Activated T-helper 2 cell treated with anti-CD3 and anti-CD28 coated beads, Interferon-gamma antibody, Interleukin-2, Interleukin-4, amounts not matched to agents 10 μg/mL and 5 μg/mL and 100 μg/mL, durations not matched to agents 14 hours and 24 hours and 36 hours (primary cell): ENCODE measurements at places on chromosomes 3 and 15.

DNA sequence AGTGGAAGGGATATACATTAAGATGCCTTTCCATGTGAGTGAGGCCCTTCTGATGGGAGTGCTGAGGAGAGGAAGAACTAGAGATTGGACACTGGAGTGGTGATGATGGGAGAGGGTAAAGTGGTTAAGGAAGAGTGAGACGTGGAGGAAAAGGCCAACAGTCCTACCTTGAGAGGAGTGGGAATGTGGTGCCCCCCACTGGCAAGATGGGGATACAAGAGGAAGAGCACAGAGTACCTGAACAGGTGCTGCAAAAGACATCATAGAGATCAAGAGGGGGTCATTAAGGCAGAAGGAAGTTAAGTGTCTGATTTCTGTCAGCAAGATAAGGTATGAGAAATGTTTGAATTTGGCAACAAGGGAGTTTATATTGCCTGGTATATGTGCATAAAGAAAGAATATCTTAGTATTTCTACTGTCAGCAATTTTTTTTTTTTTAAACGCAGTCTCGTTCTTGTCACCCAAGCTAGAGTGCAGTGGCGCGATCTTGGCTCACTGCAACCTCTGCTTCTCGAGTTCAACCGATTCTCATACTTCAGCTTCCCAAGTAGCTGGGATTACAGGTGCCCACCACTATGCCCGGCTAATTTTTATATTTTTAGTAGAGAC, 34.0 kb downstream of the ARIH2 start:
- peaks cover 12% of the 10 kb centered on the region for H3K4me1 ChIP-seq
- no peak overlapping the region for H3K4me3 ChIP-seq
- no peak overlapping the region for H3K27ac ChIP-seq
- no peaks in the 10 kb centered on the region for H3K27me3 ChIP-seq
- peak; percentile 17 for DNase-seq

- no peak overlapping the region for H3K27ac ChIP-seq
- H3K4me3 ChIP-seq, result no peak overlapping the region
- no peaks in the 10 kb centered on the region for H3K27me3 ChIP-seq
- no peak for DNase-seq
These were observed 118.1 kb downstream of the C3orf38 start for GRCh38 chr3:88267847-88268246.

- DNase-seq, result no peak
- H3K4me3 ChIP-seq, result no peak overlapping the region
These were observed 142.5 kb upstream of the UBE2E1 start for GRCh38 chr3:23663246-23663645.

DNA sequence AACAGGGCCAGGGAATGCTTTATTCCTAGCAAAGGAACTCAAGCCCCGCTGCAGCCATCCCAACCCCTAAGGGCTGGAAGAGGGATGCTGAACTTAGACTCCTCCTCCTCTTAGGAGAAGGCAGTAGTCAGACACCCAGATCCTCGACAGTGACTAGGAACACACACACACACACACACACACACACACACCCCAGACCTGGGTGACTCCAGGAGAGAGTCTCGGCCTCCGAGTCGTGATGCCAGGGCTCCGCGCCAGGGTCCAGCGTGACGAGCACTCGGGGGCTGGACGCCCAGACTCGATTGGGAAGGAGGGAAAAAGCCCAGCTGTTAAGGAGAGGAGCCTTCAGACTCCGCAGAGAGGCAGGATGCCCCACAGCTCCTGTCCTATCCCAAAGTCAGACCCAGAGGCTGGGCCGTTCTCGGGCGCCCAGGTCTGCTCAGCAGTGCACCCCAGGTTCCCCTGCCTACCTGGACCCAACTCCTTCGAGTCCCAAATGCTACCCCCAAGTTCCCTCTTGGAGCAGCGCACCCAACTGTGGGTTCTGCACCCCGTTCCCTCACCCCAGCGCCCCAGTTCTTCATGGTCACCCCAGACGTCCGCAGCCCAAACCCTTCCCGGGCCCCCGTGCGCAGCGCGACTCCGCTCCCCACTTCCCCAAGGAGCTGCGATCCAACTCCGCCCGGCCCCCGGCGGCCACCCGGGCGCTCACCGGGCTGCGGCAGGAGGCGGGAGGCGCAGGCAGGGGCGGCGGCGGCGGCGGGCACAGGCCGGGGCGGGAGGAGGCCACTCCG, 421 bp downstream of the BMF start:
- peaks cover 5% of the 10 kb centered on the region for H3K27me3 ChIP-seq
- DNase-seq, result peak; percentile 18
- H3K4me1 ChIP-seq, result peaks cover 50% of the 10 kb centered on the region
- peak overlapping the region; percentile 84 for H3K4me3 ChIP-seq
- peak overlapping the region; percentile 66 for H3K27ac ChIP-seq

GRCh38 chr3:172044833-172045585, 5.6 kb downstream of the FNDC3B start:
- H3K27me3 ChIP-seq, result peaks cover 5% of the 10 kb centered on the region
- no peak for DNase-seq
- peaks cover 21% of the 10 kb centered on the region for H3K4me1 ChIP-seq
- no peak overlapping the region for H3K27ac ChIP-seq

DNA sequence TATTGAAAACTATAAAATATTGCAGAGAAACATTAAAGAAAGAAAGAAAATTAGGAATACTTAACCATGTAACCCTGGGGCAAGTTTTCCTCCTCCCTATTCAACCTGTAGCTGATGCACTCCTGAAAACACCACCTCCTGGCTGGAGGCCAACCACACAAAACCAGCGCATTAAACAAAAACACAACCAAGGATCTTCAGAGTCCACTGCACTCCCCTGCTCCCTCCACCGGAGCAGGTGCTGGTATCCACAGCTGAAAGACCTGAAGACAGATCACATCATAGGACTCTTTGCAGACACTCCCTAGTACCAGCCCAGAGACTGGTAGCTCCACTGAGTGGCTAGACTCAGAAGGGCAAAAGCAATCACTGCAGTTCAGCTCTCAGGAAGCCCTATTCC, 13.6 kb upstream of the ADAMTS17 start:
- peaks cover 21% of the 10 kb centered on the region for H3K27me3 ChIP-seq
- H3K4me1 ChIP-seq, result peaks cover 4% of the 10 kb centered on the region
- no peak overlapping the region for H3K27ac ChIP-seq

- no peak for DNase-seq
- no peak overlapping the region for H3K27ac ChIP-seq
- peaks cover 2% of the 10 kb centered on the region for H3K4me1 ChIP-seq
- no peak overlapping the region for H3K4me3 ChIP-seq
- no peaks in the 10 kb centered on the region for H3K27me3 ChIP-seq
- no peaks in the 10 kb centered on the region for H3K36me3 ChIP-seq
These were observed 786.4 kb downstream of the MCTP2 start for GRCh38 chr15:95017666-95018328.

- no peak overlapping the region for H3K27ac ChIP-seq
- H3K36me3 ChIP-seq, result no peaks in the 10 kb centered on the region
- no peaks in the 10 kb centered on the region for H3K4me1 ChIP-seq
- H3K27me3 ChIP-seq, result peaks cover 2% of the 10 kb centered on the region
- H3K4me3 ChIP-seq, result no peak overlapping the region
These were observed 10.8 kb downstream of the ITGA11 start for GRCh38 chr15:68421115-68421551.

DNA sequence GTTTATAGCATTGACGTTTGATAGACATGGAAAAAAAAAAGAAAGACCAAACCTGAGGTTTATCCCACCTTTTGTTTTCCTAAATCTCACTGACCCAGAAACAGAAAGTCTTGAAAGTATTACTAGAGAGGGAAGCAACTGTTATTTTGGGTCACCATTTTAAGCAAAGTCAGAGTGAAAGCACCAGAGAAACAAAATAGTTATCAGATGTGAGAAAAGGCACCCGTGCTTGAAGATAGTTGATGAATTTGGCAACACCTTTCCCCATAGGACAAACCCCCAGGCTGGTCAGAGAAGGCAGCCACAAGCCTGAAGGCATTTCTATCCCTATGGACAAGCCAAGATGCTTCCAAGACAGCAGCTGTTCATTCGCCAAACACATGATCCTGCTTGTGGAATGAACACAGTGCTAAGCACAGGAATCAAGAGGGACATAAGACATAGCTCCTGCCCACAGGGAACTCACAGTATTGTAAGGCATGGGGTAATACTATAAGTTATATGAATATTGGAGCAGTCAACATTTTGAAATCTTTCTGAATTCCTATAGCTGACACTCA, 170.9 kb downstream of the ERC2 start:
- H3K36me3 ChIP-seq, result no peaks in the 10 kb centered on the region
- no peak overlapping the region for H3K4me3 ChIP-seq
- H3K27ac ChIP-seq, result no peak overlapping the region
- peaks cover 8% of the 10 kb centered on the region for H3K4me1 ChIP-seq
- no peak for DNase-seq
- no peaks in the 10 kb centered on the region for H3K27me3 ChIP-seq

GRCh38 chr3:99783011-99783573, 34.6 kb upstream of the CMSS1 start:
- DNase-seq, result no peak
- H3K4me1 ChIP-seq, result no peaks in the 10 kb centered on the region
- no peak overlapping the region for H3K27ac ChIP-seq
- H3K36me3 ChIP-seq, result no peaks in the 10 kb centered on the region
- peaks cover 42% of the 10 kb centered on the region for H3K27me3 ChIP-seq

DNA sequence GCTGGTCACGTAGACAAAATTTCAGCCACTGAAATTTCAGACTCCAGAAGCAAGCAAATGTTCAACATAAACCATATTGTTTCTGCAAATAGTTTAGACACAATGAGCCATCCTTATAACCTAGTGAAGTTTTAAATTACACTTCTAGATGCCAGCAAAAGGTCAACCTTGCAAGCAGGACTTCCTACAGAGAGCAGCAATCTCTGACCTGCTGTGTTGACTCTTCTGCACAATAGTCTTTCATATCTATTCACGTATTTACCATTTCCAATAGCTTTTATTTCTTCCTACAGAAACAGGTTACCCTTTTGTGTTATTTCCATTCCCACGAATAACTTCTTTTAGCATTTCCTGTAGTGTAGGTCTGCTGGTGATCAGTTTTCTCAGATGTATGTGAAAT, 10.6 kb downstream of the LMLN start:
- H3K36me3 ChIP-seq, result peaks cover 10% of the 10 kb centered on the region
- H3K4me1 ChIP-seq, result no peaks in the 10 kb centered on the region
- H3K27ac ChIP-seq, result no peak overlapping the region
- H3K27me3 ChIP-seq, result no peaks in the 10 kb centered on the region
- no peak for DNase-seq

- H3K36me3 ChIP-seq, result no peaks in the 10 kb centered on the region
- DNase-seq, result no peak
- H3K27ac ChIP-seq, result no peak overlapping the region
- H3K4me3 ChIP-seq, result no peak overlapping the region
- H3K27me3 ChIP-seq, result peaks cover 36% of the 10 kb centered on the region
These were observed 41.2 kb downstream of the TIMP4 start for GRCh38 chr3:12117473-12117872.

DNA sequence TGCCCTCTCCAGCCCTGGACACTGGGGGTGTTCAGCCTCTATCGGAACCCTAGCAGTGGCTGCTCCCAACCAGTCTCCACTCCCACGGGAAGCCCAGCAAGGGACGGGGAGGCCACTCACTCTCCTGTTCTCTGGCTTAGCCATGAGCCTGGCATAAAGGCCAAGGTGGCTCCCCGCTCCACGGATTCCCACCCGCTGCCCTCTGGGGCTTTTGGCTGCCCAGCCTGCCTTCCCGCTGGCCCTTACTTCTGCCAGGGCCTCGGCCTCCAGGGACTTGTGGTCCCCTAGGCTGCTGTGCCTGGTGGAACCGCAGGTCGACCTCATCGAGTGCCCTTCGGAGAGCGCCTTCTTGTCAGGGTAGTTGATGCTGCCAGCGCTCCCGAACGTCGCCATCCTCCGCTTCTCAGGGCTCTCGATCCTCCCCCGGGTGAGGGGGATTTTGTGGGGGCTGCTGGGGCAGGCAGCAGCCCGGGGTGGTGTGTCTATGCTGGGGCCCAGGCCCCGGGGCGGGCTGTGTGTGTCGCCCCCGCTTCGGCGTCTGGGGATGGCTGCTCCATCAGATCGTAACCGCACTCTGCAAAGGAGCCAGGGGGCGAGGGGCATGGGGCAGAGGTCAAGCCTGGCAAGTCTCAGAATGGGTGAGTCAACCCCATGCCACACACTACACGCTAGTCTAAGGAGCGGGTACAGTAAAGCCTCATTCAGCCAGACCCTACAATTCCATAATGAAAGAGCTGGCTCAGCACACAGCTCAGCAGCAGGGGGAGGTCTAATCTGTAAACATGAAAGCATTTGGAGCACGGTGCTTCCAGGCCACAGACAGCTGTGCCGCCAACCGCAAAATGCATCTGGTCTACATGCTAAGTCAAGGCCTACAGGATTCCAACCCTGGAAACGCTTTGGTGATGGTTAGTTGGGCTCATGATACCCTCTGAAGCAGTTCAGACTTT, 27.3 kb upstream of the RAD18 start:
- no peak overlapping the region for H3K27ac ChIP-seq
- no peak overlapping the region for H3K4me3 ChIP-seq
- H3K4me1 ChIP-seq, result no peaks in the 10 kb centered on the region
- DNase-seq, result no peak
- no peaks in the 10 kb centered on the region for H3K36me3 ChIP-seq
